ENCODE measurements at places on chromosomes 5 and 9.

GRCh38 chr5:74497706-74498105 lies 142.8 kb downstream of the ENC1 start:
- DNase-seq = no peak

- no peak for DNase-seq
These were observed 322.0 kb downstream of the NTRK2 start for GRCh38 chr9:84991514-84991870.

DNA sequence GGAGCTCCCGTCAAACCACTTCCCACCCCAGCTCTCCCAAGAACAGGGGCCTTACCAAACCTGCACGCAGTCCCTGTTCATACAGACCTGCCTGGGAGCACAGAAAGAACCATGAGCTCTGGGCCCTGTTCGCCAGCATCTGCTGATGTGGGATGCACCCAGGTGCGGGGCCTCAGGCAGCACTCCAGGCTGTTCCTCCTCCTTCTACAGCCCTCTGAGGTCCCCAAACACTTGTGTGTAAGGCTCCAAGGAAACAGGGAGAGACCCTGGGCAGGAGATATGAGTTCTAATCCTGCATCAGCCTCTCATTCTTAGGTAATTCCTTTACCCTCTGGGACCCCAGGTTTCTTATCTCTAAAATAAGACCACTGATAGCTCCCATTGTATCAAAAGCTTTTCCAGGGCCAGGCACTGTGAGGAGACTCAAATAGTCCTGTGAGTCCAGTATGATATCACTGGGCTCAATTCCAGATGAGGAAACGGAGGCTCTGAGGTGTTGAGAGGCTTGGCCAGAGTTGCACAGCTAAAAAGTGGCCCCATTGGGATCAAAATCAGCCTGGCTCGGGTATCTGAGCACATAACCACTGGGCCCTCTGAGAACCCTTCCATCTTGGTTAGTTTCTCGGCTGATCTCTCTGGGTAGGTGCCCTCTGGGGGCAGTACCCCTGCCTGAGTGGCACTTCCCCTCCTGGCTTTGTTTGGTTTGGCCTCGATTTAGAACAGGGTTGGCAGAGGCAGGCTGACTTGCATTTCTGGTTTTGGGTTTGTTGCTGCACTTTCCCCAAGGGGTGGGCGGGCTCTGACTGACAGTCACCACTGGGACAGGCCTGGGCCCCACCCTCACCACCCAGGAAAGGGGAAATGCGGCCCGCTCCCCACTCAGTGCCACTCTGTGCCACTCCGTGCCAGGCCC lies 116.8 kb downstream of the RGS3 start:
- DNase-seq = no peak

GRCh38 chr9:87199278-87199677 lies 252.0 kb upstream of the GAS1 start:
- DNase-seq = no peak

- peak; percentile 73 for DNase-seq
These were observed 371 bp upstream of the PITX1 start for GRCh38 chr5:135034236-135034962.

GRCh38 chr5:60633341-60633740 lies 66.6 kb downstream of the DEPDC1B start:
- DNase-seq = no peak

- no peak for DNase-seq
These were observed 3.3 kb upstream of the MEF2C start for GRCh38 chr5:88886252-88886651.

GRCh38 chr5:167415779-167416746 lies 875.4 kb upstream of the WWC1 start:
- DNase-seq = no peak

GRCh38 chr5:135379046-135379654 lies 19.9 kb downstream of the MACROH2A1 start:
- no peak for DNase-seq

GRCh38 chr9:85064811-85065371 lies 395.4 kb downstream of the NTRK2 start:
- no peak for DNase-seq

GRCh38 chr9:133074111-133074651 lies 12.4 kb downstream of the CEL start:
- no peak for DNase-seq

DNA sequence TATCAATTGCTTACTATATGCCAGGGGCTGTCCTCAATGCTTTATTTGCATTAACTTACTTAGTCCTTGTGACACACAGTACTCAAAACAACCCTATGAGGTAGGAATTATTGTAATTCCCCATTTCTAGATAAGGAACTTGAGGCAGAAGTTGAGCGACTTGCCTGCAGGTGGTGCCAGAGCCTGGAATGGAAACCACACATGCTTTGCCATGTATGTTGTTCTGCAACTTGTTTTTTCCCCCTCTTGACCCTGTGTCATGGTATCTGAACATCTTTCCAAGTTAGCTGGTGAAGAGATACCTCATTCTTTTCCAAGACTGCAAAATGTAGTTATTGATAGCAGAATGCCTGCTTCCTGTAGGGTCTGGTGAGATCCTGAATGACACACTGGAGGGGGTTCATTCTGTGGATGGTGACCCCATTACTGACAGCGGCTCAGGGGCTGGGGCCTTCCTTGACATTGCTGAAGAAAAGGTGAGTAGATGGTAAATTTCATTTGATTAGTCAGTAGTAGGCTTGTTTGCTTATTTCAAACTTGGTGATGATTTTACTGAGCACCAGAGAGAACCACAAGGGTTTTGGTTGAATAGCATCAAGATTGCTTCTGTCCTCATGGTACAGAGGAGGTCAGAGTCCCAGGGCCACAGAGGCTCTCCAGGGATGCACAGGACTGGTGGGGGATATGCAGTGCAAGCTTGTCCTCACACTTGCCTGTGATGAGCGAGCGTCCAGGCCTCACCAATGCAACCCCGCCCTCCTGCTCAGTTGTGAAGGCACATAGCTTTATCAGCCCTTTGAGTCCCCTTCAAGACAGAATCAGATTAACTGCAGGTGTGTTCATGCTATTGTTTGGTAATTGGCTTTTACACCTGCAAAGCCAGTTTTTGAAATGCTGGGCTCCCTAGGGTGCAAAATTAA lies 57.0 kb downstream of the COL15A1 start:
- DNase-seq = peak; percentile 36

DNA sequence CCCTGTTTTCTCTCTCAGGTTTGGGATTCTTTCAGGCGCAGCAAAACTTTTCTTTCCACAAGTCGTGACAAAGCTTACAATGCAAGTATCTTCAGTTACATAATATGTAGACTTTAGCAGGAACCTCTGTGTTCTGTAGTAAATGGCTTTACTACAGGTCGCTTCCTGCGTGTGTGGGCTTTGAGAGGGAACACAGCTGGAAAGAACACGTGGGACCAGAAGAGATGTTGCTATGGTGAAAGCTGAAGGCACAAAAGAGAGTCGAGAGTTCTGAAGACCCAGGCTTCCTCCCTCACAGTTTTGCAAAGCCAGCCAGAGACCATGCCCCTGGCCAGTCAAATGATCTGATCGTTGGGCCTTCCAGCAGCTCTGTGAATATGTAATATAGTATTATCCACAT lies 4.0 kb downstream of the ANKRD55 start:
- no peak for DNase-seq

DNA sequence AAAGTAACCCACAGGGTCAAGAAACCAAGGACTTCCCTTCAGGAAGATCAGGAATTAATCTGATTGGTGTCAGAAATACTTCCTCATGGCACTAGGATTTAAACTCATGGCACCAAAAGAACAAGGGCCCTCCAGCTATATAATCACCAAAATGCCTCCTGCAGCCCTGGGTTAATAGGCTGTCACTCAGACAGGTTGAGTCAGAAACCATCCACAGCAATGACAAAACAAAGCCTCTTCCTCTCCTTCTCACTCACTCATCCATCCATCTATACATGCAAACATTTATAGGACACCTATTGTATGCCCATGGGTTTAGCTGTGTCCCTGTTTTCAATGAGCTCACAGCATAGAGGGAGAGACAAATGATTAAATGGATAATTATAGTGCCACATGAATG lies 62.5 kb upstream of the SPOCK1 start:
- DNase-seq = no peak

- no peak for DNase-seq
These were observed 55.0 kb downstream of the PJA2 start for GRCh38 chr5:109354761-109355160.

DNA sequence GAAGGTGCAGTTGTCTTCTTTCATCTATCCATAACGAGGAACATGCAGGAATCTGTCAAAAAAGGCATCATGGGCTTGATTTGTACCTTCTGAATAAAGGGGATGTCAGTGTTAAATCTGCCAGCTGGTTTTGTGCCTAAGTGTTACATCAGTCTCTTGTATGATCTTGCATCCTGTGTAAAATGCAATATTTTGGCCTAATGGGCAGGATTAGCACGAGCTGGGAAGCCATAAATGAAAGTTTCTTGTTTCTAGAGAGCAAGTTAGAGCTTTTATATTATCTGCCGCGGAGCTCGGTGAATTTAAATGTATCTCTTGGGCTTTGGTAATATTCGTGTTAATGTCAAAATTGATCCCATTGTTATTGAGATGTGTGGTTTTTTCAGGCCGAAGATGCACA lies 526.1 kb upstream of the WWC1 start:
- no peak for DNase-seq

DNA sequence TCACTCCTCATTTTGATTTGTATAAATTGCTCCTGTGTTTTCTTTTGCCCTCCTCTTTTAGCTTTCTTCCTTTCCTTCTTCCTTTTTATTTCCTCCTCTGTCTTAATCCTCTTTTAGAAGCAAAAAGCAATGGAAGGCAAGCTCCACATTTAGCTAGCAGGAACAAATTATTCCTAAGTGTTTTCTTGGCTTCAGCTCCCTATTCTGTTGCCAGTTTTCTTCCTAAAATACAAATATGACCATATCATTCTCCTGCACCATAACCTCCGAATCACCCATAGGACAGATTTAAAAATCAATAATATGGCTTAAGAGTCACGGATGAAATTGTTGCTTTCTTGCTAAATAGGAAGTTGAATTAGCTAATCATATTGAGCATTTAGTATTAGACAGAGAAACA lies 49.4 kb downstream of the GRIN3A start:
- no peak for DNase-seq

- no peak for DNase-seq
These were observed 58.8 kb upstream of the RNF130 start for GRCh38 chr5:180130291-180130869.

GRCh38 chr5:123350742-123351141 lies 72.5 kb downstream of the CEP120 start:
- no peak for DNase-seq

GRCh38 chr5:1453613-1454012 lies 8.4 kb upstream of the SLC6A3 start:
- no peak for DNase-seq

DNA sequence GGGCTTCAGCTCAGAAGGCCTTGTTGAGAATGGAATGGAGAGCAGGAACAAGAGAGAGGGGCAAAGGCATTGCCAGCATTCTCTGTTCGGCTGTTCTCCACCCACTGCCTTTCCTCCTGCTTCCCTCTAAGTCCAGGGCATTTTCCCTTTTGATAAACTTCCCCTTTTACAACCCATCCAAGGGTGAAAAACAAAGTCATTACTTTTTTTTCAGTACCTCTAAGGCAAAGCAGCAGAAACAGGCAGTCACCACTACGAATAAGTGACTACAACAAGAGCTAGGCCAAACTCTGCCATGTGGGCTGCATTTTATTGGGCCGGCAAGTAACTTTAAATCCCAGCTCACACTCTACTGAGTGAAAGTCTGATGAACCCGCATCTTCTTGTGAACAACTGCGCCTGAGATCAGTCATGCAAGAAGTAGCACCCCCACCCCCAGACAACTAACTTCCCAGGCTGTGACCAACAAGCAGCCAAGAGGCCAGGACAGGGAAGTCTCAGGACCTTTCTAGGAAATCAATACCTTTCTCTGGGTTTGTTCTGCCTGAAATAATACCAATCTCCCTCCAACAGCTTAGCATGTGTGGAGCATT lies 13.1 kb downstream of the IL7R start:
- DNase-seq = no peak

DNA sequence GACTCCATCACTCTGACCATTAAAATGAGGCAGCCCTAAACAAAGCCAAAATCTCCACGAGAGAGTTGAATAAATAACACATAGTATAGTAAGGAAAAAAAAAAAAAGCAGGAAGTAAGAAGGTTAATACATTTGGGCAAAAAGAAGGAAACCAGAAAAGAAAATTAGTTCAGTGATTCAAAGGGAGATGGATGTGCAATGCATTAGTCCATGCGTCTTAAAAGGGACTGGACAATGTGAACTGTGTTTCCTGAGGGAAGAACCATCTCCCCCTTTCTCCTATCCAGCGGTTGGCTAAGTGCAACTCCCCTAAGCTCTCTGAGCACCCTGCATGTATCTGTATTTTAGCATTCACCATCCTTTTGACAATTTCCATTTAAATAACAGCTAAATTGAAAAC lies 1.4 kb downstream of the ANKRA2 start:
- no peak for DNase-seq

DNA sequence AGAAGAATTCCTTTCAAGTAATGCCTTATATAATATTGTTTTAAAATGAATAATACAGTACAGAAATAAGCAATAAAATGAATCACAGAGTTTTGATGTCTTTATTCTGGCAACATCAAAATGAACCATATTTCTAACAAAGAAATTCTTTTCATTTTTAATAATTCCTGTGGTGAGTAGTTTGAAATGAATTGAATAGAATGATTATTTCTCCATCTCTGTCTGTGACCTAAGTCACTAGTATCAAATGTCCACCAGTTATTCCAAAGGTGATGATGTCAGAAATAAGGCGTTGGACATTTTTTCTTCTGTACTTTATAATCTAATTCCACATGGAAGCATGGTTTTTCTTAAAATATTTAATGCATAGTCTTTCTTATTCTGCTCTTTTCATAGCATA lies 106.2 kb downstream of the ADAMTSL1 start:
- DNase-seq = no peak

DNA sequence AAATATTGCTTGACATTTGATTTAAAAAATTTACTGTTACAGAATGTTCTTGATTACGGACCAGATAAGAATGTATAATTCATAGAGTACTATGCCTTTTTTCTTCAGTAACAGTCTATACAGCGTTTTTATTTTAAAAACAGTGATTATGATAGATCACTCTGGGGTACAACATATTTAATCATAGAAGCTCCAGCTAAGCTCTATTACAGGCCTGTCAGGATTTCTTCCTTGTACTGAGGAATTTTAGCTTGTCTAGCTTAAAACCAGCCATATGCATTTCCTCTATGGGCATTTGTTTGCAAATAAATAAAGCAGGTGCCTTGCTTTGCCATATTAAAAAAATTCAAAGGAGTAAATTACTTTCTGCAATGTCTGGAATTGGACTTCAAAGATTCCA lies 423.8 kb downstream of the BNC2 start:
- no peak for DNase-seq

GRCh38 chr9:101626295-101626694 lies 31.5 kb upstream of the PPP3R2 start:
- DNase-seq = no peak

GRCh38 chr5:179890751-179891682 lies 16.7 kb downstream of the TBC1D9B start:
- no peak for DNase-seq

GRCh38 chr9:78666818-78667414 lies 370.0 kb downstream of the PSAT1 start:
- DNase-seq = no peak

GRCh38 chr9:113349445-113350094 lies at the start of gene BSPRY:
Gene BSPRY, plus strand, starts transcription at chr9:113349541. Its CDS starts 39 bp downstream, at chr9:113349580.
- DNase-seq = peak; percentile 55

Measured in nephron progenitor cell (in vitro differentiated cells).